ENCODE measurements at places on chromosomes 12 and 14.

DNA sequence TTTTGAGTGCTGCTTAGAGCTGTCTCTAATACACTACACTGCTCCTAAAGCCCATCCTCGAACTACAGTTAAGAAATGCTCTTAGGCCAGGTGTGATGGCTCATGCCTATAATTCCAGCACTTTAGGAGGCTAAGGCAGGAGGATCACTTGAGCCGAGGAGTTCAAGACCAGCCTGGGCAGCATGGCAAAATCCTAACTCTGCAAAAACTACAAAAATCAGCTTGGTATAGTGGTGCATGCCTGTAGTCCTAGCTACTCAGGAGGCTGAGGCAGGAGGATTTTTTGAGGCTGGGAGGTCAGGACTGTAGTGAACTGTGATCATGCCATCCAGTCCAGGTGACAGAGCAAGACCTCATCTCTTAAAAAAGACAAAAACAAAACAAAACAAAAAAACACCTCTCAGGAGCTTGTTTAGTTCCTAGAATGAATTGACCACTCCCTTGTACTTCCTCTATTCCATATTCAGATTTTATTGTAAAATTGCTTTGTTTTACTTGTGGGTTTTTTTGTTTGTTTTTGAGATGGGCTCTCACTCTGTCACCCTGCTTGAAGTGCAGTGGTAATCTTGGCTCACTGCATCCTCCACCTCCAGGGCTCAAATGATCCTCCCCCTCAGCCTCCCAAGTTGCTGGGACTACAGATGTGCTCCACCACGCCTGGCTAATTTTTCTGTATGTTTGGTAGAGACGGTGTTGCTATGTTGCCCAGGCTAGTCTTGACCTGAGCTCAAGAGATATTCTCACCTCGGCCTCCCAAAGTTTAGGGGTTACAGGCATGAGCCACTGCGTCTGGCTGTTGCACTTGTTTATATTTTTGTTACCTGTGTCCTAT, 13.6 kb downstream of the MDM2 start:
- DNase-seq = no peak

GRCh38 chr14:80054020-80054419, 157.3 kb downstream of the DIO2 start:
- no peak for DNase-seq

DNA sequence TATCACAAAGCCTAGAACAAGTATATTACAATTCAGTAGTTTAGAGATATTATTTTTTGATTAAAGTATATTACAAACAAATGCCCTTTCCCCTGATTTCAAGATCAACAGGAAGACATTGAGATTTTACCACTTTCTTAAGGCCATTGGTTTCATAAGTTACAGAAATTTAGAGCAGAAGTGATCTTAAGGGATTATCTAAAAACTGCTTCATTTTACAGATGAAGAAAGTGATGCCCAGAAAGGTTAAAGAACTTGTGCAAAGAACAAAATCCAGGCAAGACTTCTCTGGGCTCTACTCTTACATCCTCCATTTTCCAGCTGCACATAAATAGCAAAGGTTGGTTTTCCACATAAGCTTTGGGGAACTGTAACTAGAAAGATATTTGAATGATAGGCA, 87.5 kb downstream of the DUSP6 start:
- DNase-seq = no peak

GRCh38 chr12:105090361-105090760, 6.1 kb upstream of the ALDH1L2 start:
- no peak for DNase-seq

DNA sequence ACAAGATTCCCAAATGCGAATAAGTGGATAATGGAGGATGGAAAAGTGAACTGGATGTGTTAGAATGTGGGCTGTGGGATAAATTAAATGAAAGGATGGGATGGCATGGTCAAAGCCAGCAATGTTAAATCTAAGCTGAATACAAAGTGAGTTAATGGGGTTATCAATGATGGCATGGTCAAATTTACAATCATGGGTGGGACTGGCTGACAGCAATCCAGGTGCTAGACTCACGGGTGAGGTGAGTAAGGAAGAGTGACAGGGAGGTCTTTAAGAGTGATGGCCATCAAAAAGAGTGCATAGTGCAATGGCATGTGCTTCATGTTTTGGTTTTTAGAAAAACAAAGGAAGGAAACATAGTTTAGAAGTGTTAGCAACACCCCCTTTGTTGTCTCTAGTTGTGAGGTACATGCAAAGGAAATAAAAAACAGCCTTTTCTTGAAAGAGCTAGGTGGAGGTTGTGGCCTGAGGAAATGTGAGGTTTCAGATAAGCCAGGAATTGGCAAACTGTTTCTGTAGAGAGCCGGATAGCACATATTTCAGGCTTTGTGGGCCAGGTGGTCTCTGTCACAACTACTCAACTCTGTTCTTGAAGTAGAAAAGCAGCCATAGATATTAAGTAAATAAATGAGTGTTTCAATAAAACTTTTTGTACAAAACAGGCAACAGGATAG, 328.7 kb downstream of the RPL10L start:
- no peak for DNase-seq

DNA sequence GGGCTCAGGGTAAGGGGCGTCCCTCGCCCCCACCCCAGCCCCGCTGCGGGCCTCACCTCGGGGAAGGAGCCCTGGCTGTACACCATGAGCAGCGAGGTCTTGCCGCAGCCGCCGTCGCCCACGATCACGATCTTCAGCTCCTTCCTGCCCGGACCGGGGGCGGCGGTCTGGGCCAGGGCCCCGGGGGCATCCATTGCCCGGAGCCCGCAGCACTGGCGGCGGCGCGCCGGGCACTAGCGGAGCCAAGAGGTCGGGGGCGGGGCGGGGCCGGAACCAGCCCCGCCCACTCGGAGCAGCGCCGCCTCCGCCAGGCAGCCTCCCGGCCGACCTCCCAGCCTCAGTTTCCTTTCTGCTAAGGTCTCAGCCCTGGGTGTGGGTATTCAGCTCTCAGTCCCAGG, at the start of gene RHOF:
Gene RHOF (minus strand): TSS at position 249 of the 398 bp plus-strand sequence. CDS start 55 bp downstream, at position 194.
- DNase-seq = no peak

- no peak for DNase-seq
Observed at GRCh38 chr14:83197271-83197670, 1663.6 kb upstream of the SEL1L start.

All from fibroblast of lung (primary cell).